ENCODE measurements at places on chromosomes 1 and 21. TPM values are rescaled to one million over a fixed set of nuclear protein-coding genes. Genes with fewer than 3 reads are reported as not detected.

Gene DDR2
- 65.0 TPM for total RNA-seq

Gene OR2L5
- total RNA-seq = not detected

Gene EPHB2
- 0.97 TPM for total RNA-seq

Gene CDC42BPA
- total RNA-seq = 25.6 TPM

Gene NPHS2
- total RNA-seq = not detected

Gene MRPS6
- 13.3 TPM for total RNA-seq

Gene PRKACB
- 6.9 TPM for total RNA-seq

Gene TMEM54
- 25.4 TPM for total RNA-seq
